ENCODE measurements at places on chromosomes 11 and 22.
A peak's percentile ranks its signal among the peaks of the same experiment; 100 is the strongest.

DNA sequence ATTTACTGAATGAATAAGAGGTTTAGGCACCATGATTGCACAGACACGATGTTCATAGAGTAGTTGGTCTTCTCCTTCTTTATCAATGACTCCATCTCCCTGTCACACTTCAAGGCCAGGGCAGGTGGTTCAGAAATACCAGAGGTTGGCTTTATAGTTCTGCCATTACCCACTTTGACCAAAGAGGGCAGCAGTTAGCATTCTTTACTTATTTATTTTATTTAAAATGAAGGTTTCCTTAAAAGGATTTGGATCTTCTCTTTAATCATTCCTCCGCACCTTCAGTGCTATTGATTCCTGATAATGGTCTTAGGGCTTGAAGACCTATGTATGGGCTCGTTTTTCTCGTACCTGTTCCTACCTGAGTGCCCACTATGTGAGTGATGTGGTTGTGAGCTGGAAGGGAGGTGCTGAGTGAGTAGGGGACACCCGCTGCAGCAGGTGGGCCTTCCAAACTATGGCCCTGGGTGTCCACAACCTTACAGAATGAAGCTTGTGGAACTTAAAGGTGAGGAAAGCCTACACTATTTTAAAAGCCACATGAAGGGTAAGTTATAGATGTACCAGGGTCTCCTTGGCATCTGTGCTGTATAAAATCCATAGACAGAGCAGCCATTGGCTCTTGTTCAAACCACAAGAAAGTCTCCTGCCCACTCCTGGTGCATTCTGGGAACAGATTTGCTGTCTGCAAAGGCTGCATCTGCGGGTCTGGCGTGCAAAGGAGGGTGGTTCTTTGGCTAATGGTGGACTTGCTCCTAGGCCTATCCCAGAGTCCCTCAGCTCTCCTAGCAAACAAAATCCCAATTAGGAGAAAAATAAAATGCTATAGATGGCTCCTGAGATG, 35.0 kb downstream of the TIMP3 start:
- no peak for DNase-seq

GRCh38 chr11:108034034-108034433, 25.3 kb downstream of the CUL5 start:
- DNase-seq, result no peak

DNA sequence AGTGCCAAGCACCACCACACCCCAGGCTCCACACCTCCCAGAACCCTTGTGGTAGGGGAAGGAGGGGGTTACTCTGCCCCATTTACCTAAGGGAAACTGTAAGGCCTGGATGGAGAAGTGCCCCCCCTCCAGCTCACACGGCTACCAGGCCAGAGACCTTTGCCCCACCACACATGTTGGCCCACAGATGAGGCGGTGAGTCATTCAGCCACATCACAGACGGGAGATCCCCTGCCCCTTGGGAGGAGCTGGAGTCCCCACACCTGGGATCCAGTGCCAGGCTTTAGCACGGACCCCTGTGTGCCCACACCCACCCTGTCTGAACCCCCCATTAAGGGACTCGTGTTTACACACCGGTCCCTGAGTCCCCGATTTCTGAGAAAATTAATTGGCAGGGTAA, 24.9 kb downstream of the CDKN1C start:
- peak; percentile 43 for DNase-seq

GRCh38 chr11:3840004-3840869, 522 bp downstream of the RHOG start:
- peak; percentile 55 for DNase-seq

- no peak for DNase-seq
These were observed 28.0 kb downstream of the MOB2 start for GRCh38 chr11:1458340-1459218.
